Transverse colon (tissue), 4 donors: ENCODE measurements at places on chromosomes 13 and 19.

DNA sequence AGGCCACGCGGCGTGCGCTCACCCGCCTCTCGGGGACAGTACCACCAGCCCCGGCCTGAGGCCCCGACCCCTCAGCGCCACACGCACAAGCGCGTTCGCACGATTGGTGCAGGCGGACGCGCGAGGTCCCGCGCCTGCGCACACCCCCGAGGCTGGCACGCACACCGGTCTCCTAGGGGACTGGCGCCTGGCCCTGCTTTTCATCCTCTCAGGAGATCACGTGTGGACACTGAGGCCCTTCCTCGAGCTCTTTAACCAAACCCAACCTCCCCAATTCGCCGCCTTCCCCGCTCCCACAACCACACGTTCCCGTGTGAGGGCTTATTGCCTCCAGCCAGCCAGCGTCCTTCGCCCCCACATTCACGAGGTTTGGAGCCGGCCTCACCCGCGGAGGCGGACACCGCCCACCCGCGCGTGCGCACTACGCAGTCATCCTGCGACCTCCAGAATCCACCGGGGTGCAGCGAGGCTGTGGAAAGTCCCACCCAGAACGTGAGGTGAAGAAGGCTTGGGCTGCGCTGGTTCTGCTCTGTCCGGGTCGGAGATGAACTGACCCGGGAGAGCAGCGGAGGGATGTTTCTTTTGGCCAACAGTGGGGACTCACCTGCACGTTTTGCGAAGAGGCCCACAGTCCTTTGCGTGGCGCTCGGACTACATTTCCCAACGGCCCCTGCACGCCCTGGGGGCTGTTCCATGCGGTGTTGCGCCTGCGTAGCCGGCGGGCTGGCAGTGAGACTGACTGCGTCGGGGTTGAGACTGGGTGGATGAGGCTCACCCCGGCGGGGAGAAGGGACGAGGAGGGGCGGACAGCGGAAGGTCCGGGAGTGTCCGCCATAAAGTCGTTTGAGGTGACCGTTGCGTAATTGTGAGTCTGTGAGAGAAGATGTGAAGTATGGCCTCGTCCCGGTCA lies 539 bp upstream of the ZNF667 start:
- peak; percentile 73 for DNase-seq

DNA sequence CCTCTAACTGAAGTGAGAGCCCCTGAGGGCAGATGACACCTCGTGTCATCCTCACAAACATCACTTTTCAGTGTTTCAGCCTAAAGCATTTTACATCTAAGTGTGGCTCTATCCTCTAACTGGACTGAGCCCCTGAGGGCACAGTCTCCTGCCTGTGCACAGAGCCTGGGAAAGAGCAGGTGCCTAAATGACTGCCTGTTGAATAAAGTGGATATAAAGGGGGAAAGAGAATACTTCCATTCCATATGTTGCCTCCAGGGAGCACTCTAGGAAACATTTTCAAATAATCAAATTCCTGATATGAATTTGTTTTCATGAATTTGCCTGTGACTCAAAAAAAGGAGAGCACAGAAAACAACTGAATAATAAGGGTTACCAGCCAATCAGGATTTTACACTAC lies 32.2 kb downstream of the CNMD start:
- DNase-seq = no peak

- DNase-seq = no peak
Observed at GRCh38 chr13:35836446-35836845, 294.7 kb downstream of the DCLK1 start.

DNA sequence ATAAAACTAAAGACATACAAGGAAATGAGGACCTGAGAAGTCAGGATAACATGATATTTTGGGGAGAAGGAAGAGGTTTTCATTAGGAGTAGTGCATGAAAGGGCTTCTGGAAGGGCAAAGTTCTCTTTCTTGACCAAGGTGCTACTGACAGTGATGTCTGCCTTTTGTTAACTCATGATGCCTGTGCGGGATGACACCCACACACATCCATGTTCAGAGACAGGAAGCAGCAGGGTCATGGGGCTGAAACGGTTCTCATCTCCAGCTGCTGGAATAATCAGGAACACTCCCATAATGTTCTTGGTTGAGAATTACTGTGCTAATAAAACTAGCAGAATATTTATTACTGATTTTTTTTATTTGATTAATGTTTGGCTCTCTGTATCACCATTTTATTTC lies 29.1 kb downstream of the KCNC3 start:
- no peak for DNase-seq

DNA sequence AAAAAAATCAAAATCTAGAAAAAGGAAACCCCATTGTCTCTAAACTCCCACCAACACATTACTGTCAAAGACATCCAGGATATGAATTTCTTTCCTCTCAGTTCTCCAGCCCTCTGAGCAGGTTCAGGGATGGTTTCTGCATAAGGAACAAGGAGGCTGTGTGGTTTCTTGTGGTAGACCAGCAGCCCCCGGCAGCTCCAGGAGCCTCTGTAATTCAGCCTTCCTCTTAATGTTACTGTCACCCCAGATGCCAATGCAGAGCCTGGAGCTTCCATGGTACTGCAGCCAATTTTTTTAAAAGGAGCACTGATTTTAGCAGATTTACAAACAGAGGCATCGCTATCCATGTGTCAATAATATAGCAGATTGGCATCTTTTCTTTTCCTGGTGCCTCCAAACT lies 100.6 kb upstream of the FAM216B start:
- no peak for DNase-seq

- DNase-seq = peak; percentile 76
Observed at GRCh38 chr19:3061182-3062161, 823 bp downstream of the TLE5 start.

GRCh38 chr13:40776681-40777165 lies 5.7 kb upstream of the MRPS31 start:
- peak; percentile 56 for DNase-seq

- DNase-seq = no peak
Observed at GRCh38 chr13:109913936-109914510, 127.6 kb upstream of the IRS2 start.

DNA sequence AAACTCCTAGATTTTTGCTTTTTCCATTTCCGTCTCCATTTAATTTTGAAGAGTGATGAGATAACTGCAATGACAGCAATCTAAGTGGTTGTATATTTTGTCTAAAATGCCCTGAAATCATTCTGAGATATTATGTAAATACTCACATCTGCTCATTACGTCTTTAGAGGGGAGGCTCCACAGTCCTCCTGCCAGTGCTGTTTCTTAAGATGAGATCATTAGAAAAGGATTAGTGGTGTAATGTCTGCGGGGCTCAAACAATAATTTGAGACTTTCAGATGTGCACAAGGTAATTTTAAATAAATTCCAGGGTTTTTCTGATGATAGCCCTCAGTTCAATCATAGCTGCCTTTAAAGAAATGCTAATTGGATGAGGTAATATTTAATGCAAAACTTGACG lies 437.9 kb downstream of the FOXO1 start:
- no peak for DNase-seq
